ENCODE measurements at places on chromosomes 2 and 18.

DNA sequence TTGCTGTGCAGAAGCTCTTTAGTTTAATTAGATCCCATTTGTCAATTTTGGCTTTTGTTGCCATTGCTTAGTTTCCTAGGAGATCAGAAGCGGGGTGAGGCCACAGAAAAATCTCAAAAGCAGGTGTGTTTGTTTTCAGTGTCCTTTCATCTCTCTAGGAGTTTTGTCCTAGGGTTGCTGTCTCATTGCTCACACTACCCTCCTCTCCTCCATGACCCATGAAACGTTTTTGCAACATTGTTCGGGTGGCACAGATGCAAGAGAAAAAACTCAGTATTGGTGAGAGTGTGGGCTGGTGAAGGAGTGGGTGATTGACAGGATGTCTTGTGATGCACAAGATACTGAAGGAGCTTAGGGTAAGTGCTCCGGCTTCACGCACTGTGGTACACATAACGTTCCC, 103.6 kb downstream of the LYPD1 start:
- DNase-seq, result no peak

GRCh38 chr2:197926673-197927072, 122.3 kb downstream of the PLCL1 start:
- no peak for DNase-seq

DNA sequence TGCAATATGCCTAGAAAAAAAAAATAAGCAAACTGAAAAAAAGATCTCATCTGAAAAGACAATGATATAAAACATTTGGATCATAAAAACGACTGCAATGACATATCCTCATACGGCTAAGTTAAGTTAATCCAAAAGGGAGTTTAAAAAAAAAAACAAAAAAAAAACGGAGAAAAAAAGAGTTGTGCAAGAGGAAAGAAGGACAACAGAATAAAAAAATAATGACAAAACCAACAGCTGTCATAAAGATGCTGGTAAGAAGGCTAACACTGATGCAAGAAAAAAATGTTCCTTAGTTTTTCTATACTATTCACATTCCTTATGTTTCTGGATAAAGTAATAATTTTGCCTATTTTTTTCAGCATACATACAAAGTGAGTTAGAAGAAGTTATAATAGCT, 192.5 kb downstream of the SRBD1 start:
- no peak for DNase-seq

DNA sequence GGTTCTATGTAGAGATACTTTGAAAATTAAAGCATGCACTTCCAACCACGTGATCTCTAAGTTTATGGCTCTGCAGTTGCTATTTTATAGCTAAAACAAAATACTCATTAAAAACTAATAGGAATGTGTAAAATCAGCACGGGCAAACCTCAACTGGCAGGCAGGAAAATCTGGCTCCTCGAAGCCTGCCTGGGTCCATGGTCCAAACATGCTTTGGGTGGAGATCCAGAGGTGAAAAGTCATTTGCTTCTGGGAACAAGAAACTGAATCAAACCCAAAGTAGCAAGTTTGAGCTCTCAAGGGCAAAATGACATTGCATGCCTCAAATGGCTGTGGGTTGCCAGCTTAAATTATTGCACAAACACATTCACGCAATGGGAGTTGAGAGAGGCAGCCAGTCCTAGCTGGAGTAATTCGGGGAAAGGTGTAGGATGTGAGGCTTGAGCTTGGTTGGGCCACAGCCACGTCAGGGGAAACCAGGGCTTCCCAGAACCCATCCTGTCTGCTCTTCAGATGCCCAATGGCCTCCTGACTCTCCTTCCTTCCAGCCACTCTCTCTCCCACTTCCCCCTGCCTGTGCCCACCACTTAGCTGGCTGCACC, 75.2 kb upstream of the LCLAT1 start:
- DNase-seq, result peak; percentile 84

DNA sequence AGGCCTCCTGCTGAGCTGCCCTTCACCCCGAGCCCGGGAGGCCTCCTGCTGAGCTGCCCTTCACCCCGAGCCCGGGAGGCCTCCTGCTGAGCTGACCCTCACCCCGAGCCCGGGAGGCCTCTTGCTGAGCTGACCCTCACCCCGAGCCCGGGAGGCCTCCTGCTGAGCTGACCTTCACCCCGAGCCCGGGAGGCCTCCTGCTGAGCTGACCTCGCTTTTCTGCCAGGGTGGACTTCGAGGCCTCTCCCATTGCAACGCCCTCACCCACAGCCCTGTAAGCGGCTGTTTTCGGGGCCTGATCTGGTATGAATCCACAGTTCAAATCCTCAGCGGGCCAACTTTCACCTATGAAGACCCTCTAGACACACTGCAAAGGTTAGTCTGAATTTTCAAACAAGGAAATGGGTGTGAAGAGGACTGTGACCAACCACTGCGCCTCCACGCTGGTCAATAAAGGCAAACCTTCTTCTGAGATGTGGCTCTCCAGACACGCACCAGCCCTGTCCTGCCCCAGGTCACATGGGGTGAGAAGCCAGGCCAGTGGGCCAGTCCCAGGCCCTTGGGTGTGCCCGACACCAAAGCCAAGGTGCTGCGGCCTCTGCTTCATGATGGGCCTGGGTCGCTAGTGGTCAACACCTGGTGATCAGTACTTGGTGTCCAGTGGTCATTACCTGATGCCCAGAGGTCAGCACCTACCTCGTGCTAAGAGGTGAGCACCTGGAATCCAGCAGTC, 225.1 kb upstream of the SALL3 start:
- DNase-seq, result no peak

- DNase-seq, result no peak
Measured at GRCh38 chr2:10375570-10376281, 72.4 kb downstream of the ODC1 start.

GRCh38 chr2:60806988-60807681, 51.1 kb downstream of the PAPOLG start:
- peak; percentile 87 for DNase-seq

- peak; percentile 35 for DNase-seq
Measured at GRCh38 chr2:64832936-64833335, 156.3 kb upstream of the SLC1A4 start.

DNA sequence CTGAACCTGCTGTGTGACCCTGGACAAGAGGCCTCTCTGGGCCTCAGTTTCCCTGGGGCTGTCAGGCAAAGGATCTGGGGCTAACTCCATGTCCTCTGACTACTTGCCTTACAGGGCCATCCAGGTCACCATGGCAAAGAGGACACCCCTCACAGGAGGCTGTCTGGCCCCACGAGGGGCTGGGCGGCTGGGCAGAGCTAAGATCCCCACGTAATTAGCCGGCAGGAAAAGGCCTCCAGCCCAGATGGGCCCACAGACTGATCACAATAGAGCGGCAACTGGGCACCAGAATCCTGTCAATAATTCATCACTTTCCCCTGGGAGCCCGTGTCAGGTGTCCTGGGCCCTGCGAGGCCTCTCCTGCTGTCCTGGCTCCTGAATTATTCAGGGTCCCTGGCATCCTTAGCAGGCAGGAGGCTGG, 44.8 kb upstream of the OTOF start:
- DNase-seq, result no peak

GRCh38 chr18:56756966-56757365, 105.8 kb downstream of the WDR7 start:
- DNase-seq, result no peak

DNA sequence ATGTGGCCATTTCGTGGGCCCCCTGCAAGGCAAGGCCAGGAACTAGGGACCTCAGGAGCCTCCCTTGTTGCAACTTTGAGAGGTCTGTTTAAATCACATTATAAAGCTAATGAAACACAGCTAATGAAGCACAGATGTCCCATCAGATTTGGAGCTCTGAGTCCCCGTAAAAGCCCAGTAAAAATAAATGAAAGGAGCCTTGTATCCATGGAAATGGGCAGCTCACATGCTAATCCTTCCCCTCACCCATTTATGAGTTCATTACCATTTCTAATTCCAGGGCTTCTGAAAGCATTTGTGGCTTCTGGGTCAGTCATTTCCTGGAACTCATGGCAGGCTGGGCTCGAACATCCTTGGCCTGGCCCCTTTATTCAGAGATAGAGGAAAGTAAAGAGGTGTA, 274.8 kb downstream of the SS18 start:
- peak; percentile 20 for DNase-seq

- DNase-seq, result no peak
Measured at GRCh38 chr2:86634352-86634751, 10.7 kb upstream of the RNF103 start.

DNA sequence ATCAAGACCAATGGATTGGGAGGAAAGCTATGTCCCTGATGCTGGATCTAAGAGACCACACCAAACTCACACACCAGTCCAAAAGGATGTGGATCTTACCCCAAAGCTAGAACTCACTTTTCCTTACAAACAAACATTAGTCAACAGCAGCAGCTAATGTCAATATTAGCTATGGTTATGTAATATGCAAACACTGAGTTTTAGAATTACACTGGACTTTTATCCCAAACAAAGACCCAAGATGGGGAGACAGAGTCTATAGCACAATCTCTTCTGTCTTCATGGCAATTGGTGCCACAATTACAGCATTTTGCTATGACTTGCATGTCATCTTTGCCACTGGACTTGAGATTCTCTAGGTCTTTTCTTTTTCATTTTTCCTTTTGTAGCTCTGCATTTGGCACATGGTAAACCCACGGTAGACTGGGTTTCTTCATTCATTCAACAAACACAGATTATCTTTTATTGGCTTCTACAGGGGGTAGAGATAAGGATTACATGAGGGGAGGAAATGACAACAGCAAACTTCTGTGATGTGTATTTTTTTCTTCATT, 59.0 kb downstream of the SPRED2 start:
- DNase-seq, result no peak

- no peak for DNase-seq
Measured at GRCh38 chr2:124797049-124797448, 772.0 kb downstream of the CNTNAP5 start.

- DNase-seq, result peak; percentile 85
Measured at GRCh38 chr2:37343537-37344434, 644 bp upstream of the QPCT start.
